ENCODE measurements at places on chromosomes 4 and X.

DNA sequence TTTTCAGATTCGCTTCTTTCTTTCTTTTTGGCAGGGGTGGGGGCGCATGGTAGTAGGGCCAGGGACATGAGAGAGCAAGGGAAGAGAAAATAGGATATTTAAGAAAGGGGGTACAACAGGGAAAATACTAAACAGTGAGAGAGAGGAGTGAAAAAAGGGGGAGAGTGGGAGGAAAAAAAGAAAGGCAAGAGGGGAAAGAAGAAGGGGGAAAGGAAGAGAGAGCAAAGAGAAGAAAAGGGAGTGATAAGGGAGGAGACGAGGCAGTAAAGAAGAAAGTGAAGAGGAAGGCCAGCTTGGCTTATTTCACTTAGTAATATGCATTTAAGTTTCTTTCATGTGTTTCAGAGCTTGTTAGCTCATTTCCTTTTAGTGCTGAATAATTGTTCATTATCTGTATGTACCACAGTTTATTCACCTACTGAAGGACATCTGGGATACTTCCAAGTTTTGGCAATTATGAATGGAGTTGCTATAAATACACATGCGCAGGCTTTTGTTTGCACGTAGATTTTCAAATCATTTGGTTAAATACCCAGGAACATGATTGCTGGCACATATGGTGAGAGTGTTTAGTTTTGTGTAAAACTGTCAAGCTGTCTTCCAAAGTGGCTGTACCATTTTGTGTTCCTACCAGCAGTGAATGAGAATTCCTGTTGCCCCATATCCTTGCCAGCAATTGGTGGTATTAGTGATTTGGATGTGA is 37.3 kb downstream of the CASP6 start:
- DNase-seq: no peak

- no peak for DNase-seq
Measured at GRCh38 chr4:112523008-112523721, 7.2 kb upstream of the NEUROG2 start.

DNA sequence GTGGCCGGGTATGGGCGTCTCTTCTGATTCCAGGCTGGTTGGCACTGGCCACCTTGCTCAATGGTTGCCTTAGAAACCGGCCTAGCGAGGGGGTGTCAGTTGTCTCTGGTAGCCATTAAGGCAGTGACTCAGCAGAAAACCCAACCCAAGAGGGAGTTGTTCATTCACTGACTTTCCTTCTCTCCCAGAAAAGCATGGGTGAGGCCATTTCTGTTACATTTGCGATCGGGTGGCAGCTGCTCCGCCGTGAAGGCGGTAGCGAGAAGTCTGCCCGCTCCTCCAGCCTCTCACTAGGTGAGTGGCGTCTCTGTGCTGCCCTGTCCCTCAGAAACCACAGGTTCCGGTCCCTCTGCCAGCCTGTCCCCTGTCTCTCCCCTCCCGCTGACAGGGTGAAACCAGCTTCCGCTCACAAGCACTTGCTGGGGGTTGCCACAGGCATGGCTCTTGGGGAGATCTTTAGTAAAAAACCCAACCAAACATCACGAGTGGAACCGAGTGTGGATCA is 17.4 kb downstream of the IRAK1 start:
- DNase-seq: no peak

DNA sequence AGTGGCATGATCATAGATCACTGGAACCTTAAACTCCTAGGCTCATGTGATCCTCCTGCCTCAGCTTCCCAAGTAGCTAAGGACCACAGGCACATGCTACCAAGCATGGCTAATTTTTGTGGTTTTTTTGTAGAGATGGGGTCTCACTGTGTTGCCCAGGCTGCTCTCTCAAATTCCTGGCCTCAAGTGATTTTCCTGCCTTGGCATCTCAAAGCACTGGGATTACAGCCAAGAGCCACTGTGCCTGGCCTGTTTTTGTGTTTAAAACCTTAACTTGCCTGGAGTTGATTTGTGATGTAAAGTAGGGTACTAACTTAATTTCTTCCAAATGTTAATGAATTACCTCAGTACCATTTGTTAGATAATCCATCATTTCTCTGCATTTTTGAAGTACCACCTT is 22.3 kb downstream of the DLG3 start:
- no peak for DNase-seq

DNA sequence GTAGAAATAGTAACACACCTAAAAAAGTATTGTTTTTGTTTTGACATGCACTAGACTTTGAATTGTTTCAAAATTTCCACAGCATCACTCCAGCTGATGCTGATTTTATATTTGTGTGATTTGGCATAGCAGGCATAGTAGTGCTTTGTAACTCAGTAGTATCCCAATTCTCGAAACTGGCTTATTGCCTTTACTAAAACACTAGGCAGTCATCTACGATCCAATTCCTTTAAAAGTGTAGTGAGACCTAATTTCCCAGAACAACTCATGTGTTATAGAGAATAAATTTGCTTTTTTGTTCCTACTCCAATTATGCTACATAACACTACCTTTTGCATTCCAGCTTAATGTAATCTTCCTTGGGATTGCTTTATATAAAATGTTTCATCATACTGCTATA is 797.7 kb downstream of the ADGRL3 start:
- no peak for DNase-seq

GRCh38 chr4:40682290-40683101 is 52.8 kb upstream of the RBM47 start:
- DNase-seq: no peak
